ENCODE measurements at places on chromosomes 1 and 21.

GRCh38 chr1:6259491-6260362 lies 1.2 kb downstream of the GPR153 start:
- peak; percentile 30 for DNase-seq

GRCh38 chr1:87979079-87979478 lies 650.4 kb downstream of the LMO4 start:
- DNase-seq, result peak; percentile 13

GRCh38 chr1:41800311-41800829 lies 118.4 kb downstream of the HIVEP3 start:
- no peak for DNase-seq

- DNase-seq, result no peak
Observed at GRCh38 chr1:235739631-235740030, 90.0 kb upstream of the GNG4 start.

- no peak for DNase-seq
Observed at GRCh38 chr1:104795931-104796330, 1046.2 kb downstream of the AMY1C start.

- DNase-seq, result no peak
Observed at GRCh38 chr1:224785040-224785328, 144.5 kb upstream of the DNAH14 start.

DNA sequence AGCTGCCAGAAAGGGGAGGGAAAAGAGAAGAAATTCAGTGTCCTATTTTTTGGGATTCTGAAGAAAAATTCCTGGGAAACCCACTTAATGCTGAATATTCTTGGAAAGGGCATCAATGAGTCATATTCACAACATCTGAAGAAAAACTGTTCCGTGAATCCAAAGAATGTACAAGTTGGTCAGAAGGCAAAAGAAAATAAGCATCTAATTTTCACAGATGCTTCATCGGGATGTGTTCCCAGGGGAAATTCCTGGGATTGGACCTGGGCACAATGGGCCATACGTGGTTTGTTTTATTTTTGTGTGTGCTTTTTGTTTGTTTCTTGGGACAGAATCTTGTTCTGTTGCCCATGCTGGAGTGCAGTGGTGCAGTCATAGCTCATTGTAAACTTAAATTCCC lies 112.2 kb downstream of the MAP3K21 start:
- no peak for DNase-seq

DNA sequence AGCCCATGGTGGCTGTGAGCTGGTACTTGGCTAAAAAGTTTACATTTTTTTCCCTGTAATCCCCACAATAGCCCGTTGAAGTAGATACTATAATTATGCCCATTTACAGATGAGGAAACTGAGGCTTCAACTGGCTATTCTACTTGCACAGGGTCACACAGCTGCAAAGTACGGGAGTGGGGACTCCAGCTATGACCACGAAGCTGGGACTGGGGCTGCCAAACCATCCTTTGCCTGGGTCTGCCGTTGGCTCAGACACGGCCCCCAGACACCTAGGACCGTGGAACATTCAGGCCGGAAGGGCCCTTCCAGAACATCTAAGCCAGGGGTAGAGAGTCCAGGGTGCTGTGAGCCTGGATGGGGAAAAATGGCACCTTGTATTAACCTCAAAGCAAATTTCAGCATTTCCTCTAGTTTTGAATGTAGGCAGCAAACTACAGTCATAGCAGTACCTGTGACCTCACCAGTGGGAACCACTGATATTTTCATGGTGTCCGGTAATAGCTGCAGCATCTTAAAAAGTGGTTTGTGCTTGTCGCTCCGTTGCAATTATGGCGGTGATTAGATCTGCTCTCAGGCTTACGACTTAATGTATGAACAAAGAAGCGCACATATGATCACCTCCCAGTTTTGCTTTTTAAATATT lies 4.3 kb downstream of the TP73 start:
- DNase-seq, result no peak

- no peak for DNase-seq
Observed at GRCh38 chr1:201459775-201460174, 9.2 kb downstream of the PHLDA3 start.

DNA sequence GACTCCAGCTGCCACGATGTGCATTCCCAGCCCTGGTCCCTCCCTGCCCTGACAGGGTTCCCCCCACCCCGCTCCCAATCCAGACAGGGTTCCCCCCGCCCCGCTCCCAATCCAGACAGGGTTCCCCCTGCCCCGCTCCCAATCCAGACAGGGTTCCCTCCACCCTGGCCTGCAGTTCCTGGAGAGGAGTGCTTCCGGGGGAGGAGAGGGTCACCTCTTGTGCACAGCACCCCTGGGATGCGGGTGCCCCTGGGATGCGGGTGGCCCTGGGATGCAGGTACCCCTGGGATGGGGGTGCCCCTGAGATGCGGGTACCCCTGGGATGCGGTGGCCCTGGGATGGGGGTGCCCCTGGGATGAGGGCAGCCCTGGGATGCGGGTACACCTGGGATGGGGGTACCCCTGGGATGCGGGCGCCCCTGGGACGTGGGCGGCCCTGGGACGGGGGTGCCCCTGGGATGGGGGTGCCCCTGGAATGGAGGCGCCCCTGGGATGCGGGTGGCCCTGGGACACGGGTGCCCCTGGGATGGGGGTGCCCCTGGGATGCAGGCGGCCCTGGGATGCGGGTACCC lies 36.7 kb upstream of the SLC19A1 start:
- DNase-seq, result no peak

DNA sequence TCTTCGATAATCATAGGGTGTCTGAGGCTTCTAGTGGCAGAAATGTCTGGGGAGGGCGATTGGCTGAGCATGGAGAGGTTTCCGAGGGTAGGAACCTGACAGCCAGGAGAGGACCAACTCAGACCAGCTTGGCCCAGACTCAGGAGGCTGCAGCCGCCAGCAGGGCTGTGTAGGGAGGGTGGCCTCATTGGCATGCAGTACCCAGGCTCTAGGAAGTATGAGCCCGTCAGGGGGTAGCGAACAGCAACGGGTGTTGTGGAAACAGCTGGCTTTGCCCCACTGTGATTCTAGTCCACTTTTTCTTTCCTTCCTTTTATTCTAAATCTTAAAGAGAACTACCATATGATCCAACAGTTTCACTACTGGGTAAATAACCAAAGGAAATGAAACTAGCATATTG lies 103.3 kb downstream of the DIRAS3 start:
- no peak for DNase-seq

DNA sequence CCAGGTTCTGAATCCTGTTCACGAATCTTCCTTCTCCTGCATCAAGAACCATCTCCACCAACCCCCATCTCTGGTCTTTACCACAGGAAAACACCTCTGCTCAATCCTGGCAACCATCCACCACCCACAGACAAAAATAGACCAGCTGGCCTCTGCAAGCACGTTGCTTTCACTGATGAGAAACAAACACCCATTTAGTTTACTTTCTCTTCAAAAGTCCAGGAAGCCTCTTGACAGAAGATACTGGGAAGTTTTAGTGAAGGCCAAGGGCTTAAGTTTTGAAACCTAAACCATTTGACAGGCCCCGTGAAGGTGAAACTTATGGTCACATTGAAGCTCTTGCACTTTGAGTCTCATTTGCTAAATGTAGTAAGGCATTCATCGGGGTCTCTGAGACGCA lies 122.6 kb upstream of the PPP2R5A start:
- DNase-seq, result no peak

DNA sequence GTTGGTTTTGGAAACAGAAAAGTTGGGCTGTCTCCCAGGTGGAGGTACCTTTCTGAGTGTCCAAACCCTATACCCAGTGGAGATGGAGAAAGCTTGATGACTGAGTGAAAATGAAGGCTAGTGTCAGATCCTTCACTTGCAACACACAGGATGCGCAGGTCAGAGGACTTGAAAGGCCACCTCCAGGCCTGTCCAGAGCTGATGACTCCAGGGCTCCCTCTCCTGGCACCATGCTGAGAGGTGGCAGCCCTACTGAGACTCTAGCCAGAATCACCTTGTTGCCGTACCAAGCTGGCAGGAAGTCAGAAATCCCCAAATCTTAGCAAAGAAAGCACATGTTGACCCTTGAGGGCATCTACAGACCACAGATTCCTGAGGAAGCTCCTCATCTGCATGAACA lies 16.4 kb downstream of the KNCN start:
- no peak for DNase-seq

- DNase-seq, result no peak
Observed at GRCh38 chr1:203448521-203449061, 27.0 kb upstream of the PRELP start.

GRCh38 chr1:29033829-29034466 lies 89.8 kb downstream of the TMEM200B start:
- DNase-seq, result peak; percentile 8

DNA sequence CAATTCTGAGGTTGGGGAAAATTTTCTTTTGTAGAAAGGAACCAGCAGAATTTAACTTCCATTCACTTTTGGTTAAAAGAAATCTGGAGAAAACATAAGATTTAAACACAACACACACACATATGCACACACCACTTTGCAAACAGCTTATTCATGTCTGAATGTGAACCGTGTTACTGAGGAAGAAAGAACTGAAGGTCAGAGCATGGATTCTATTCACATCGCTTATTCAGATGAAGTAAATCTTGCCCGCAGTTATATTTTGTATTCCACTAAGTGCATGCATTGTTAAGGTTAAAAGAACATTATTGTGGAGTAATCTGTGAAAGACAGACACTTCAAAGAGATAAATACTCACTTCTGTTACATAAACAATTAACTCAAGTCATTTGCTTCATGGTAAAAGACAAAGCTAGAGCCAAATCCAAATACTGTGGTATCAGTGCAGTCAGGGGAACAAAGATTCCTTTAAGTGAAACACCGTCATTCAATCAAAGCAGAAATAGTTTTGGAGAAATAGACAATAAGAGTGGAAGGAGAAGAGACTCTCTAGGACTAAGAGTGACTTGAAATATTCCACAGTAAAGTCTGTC lies 82.0 kb downstream of the LRRC53 start:
- no peak for DNase-seq

GRCh38 chr1:202861420-202862132 lies 27.4 kb downstream of the RABIF start:
- peak; percentile 81 for DNase-seq

- no peak for DNase-seq
Observed at GRCh38 chr1:145893306-145894055, 7.8 kb upstream of the ANKRD35 start.

DNA sequence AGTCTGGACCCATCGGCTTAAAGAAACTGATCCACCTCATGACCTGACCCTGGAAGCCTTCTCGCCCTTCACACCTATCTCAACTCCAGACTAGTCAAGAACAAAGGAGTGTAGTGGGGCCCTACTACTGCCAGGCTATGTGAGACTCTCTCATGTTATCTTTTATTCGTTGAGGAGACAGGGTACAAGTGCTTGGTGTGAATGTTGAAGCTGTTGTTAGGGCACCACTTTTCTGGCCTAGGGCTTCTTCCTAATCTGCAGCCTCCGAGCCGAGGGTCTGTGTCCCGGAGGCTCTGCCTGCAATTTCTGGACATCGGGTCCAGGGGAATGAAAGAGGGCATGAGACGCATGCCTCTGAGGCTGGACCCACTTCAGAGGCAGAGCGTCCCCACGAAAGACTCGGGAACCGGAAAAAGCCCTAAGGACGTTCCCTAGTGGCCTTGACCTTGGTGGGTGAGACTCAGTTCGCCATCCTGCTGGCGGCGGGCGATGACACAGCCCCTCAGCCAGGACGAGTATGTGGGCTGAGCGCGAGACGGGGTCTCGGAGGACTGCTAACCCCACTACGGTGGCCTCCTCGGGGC lies 671 bp downstream of the DNAJC11 start:
- no peak for DNase-seq

DNA sequence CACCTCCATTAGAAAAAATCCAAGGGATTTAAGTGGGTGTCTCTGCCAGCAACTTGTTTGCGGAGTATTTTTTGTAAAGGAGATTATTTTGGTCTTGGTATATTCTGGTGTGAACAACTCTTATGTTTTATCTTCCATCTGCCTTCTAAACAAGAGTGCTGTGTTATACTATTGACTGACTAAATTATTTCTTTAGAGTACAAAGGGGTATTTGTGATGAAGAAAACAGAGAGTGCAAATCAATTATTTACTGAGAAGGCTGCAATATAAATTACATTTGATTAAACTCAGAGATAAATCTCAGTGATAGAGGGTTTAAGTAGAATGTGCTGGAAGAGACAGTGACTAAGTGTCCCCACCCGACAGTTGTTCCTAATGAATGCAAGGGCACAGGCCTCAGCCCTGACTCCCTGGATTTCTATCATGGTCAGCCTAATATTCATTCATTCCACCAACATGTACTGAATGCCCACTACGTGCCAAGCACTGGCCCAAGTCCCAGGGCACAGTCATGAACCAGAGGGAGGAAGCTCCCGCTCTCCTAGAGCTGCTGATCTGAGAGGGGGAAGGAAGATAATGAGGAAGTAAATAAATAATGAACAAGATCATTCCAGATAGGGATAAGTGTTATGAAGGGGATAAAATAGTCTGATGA lies 196.9 kb upstream of the C8B start:
- DNase-seq, result no peak

- DNase-seq, result no peak
Observed at GRCh38 chr1:92695104-92695503, 89.8 kb downstream of the EVI5 start.

DNA sequence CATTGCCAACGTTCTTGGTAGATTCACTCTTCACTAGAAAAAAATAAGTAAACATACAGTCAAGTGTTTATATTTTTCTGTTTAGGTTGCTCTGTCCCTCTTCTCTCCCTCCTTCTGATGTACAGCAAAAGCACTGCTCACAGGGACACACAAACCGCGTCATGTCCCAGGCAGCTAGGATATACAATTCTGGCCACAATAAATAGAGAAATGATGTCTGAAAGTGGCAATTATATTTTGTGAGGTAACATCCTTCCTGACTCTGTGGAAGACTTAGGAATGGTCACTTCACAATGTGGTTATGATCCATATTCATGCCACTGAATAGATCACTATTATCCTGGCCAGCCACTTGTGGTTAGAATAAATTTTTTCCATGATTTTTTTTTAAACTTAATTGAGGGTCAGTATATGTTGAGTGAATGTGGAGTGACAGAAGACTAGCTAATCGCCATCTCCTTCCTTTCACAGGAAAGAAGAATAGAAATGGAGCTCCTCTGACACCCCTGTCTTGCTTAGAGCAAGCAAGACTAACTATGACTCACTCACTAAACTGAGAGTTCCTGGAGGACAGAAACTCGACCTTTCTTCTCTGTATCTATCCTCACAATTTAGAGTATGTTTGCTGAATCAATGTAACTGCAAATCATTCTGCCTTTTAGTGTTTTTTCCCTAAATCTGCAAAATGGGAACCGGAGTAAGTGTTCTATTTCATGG lies 54.0 kb downstream of the ZNHIT6 start:
- DNase-seq, result no peak

- DNase-seq, result no peak
Observed at GRCh38 chr1:56403321-56403720, 176.0 kb downstream of the PLPP3 start.

GRCh38 chr1:12015001-12015491 lies 4.3 kb upstream of the MIIP start:
- DNase-seq, result no peak

GRCh38 chr1:28236656-28237322 lies 865 bp downstream of the ATP5IF1 start:
- no peak for DNase-seq

DNA sequence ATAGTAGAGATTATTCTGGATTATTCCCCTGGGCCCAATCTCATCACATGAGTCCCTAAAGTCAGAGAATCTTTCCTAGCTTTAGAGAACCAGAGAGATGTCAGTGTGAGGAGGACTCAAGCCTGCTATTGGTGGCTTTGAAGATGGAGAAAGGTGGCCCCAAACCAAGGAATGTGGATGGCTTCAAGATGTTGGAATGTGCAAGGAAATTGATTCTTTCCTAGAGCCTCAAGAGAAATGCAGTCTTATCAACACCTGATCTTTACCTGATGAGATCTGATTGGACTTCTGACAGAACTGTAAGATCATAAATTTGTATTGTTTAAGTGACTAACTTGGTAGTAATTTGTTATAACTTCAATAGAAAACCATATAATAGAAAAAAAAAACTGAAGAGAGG lies 51.0 kb downstream of the NME7 start:
- DNase-seq, result no peak
